Cortex of kidney (tissue), 1 donor: ENCODE measurements at places on chromosomes 3 and 15.

DNA sequence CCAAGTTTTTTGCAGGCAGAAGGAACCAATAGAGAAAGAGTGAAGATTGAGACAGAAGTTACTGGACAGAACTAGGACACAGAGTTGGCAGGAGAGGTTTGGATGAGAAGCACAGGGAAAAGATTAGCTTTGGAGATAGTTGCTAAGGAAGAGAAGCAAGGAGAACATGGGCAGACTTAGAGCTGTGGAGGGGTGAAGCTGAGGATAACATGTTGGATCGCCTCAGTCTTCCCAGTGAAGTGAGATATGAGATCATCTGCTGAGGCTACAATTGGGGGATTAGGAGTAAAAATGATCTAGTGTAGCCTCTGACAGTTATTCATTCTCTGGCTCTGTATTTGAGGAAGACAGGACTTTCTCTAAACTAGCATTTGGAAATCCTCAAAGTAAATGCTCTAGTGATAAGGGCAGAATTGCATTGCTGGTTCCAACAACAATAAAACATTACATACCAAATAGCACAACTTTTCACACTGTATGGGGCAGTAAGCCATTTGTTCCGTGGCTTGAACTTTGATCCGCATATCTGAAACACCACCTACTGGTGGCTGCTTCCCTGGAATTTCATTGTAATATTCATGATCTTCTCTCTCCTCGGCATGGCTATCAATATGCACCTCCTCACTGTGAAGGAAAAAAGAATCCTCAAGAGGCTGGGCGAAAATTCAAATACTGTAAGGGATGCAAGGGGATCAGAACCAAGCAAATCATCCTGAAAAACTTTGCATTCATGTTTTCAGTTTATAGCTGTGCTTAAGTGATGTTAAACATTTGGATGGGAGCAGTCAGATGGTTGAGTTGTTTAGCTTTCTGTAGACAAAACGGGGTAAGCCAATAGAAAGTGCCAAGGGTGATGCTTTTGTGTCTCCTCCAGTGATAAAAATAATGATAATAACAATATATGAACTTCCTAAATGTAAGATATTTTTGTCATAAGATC lies 22.2 kb upstream of the EID1 start:
- no peak for DNase-seq

DNA sequence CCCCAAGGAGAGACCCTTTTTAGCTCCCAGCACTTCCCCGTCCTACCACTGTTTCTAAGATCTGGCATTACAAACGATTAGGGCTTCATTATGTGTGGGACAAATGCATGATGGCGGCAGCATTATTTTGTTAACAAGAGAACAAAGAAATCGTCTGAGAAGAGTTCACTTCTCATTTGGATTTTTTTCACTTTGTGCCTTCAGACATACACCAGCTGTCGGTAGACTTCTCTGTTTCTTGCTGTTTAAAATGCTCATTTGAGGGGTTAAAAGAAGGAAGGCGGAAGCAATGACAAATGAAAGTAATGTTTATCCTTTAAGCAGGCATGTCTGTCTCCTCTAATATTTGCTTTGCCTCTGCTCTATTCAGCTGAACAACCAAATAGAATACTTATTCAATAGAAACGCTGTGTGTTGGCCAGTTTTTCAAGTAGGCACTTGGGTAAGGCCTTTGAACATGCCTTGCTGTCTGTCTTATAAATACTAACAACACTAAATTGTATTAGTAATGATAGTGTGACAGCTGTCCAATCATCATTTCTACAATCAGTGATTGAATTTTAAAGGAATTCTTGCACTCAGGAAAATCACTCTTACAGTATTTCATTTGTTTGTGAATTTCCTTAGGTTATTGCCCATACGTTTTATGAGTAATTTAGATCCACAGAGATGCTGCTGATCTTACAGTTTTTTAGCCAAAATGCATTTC lies 382.4 kb downstream of the IL5RA start:
- no peak for DNase-seq

DNA sequence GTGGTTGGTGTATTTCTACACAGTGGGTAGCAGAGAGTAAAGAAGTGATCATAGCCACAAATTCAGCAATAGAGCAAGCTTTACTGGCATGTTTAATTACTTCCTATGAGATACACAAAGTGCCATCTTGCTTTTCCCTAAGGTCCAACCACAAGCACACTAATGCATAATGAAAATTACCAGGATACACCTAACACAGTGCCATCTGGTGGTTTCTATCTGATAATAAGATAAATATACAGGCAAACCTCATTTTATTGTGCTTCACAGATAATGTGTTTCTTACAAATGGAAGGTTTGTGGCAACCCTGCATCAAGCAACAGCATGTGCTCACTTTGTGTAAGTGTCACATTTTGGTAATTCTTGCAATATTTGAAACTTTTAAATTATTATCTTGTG lies 223.0 kb downstream of the NSUN3 start:
- DNase-seq, result no peak

GRCh38 chr3:160099834-160100233 lies 111.2 kb downstream of the IL12A start:
- DNase-seq, result no peak

DNA sequence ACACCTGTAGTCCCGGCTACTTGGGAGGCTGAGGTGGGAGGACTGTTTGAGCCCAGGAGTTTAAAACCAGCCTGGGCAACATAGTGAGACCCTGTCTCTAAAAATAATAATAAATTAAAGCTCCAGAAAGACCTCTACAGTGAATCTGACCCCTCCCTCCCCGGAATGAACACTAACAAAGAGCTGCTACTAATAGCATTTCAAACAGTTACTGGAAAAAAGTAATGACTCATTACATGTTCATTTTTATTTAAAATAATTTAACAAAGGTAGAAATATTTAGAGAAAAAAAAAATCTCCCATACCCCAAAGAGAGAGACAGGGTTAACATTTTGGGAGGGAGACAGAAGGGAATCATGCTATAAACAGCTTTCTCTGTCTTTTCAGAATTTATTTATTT lies 2.2 kb upstream of the UBA3 start:
- no peak for DNase-seq

DNA sequence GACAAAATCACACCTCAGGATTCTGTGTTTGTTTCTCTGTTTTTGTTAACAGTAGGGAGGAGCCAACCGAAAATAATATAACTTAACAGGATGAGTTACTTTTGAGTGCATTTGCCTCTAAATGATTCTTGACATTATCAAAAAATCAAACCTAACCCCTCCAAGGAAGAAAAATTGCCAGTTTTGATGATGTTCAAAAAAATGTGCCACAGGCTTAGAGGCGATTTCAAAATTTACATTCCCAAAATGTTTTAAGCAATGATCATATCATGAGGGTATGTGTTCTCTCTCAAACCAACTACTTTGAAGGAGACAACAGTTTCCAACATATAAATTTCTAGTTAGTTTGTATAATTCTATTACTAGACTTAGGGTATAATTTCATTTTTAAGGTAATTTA lies 6.7 kb downstream of the VGLL3 start:
- DNase-seq, result no peak

DNA sequence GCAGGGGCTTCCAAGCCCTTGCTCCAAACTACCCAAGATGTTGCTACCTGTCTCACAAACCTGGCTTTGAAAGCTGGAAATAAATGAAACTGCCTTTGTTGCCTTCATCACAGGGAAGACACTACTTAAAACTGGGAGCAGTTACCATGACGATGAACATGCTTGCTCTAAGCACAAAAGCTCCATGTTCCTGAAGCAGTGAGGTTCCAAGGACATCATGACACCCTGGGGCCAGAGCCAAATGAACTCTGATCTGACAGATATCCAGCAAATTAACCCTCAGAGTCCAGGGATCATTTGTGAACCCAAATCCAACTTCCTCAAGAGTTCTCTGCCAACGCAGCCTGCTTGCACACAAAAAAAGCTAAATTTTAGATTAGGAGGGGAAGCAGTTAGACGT lies 10.7 kb downstream of the TRAIP start:
- DNase-seq, result no peak

DNA sequence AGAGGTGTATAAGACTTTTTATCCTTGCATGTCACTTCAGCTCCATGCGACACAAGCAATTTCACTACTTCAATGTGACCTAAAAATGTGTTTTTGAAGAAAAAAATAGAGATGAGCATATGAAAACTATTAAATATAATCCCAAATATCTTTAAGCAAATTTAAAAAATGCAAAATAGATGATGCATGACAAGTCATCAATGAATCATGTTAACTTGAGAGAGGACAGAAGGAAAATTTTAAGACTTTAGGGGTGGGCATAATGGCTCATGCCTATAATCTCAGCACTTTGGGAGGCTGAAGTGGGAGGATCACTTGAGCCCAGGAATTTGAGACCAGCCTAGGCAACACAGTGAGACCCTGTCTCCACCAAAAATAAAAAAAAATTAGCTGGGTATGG lies 73.3 kb downstream of the ANKRD28 start:
- no peak for DNase-seq

- no peak for DNase-seq
These were observed 52.3 kb upstream of the KPNA4 start for GRCh38 chr3:160617636-160618035.

DNA sequence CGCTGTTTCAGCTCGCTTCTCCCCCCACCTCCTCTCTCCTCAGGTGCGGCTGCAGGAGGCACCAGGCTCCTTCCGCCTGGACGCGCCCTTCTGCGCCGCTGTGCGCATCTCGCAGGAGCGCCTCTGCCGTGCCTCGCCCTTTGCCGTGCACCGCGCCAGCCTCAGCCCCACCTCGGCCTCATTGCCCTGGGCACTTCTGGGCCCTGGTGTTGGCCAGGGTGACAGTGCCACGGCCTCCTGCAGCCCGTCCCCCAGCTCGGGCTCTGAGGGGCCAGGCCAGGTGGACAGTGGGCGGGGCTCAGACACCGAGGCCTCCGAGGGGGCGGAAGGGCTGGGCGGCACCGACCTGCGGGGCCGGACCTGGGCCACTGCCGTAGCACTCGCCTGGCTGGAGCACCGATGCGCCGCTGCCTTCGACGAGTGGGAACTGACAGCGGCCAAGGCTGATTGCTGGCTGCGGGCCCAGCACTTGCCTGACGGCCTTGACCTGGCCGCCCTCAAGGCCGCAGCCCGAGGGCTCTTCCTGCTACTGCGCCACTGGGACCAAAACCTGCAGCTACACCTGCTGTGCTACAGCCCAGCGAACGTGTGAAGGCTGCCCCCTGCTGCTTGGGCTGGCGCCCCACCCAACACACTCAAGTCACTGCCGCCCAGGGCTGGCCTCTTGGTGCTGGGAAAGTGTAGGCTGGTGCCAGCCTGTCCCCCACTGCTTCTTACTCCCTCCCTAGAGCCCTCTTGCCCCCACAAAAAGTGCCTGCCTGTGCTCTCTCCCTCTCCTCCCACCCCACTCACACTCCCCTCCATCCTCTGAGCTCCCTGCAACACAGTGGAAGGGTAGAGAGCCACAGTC lies 7.1 kb downstream of the ALG3 start:
- no peak for DNase-seq

GRCh38 chr3:33186524-33187367 lies 31.9 kb downstream of the SUSD5 start:
- DNase-seq, result no peak

DNA sequence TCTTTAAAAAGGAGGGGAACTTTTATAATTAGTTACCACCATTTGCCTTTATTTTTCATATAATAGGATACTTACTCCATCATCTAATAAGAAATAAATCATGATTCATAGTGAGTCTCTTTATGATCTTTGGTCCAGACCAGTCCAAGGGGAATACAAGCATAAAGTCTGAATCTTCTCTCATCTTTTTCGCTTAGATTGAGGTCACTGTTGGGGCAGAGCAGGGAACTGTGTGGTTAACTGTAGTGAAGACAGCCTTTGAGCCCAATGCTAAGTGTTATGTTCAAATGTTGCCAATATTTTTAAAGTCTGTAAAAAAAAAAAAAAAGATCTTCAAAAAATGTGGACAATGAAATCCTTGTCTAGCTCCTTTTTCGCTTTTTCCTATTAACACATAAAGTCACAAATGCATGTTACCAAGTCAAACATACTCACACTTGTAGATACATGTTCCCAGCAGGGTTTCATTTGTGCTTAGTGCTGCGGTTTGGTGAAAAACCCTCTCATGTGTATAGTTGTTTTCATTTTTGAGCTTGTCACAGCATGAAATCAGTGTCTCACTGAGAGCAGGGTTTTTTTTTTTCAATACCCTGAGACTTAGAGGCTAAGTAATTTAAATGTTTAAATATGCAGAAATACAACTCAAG lies 72.1 kb downstream of the EPHA3 start:
- DNase-seq, result no peak

GRCh38 chr15:96072821-96073220 lies 257.7 kb upstream of the NR2F2 start:
- no peak for DNase-seq

- DNase-seq, result no peak
These were observed 28.3 kb upstream of the MINDY4B start for GRCh38 chr3:150933473-150933995.

- no peak for DNase-seq
These were observed 169.9 kb downstream of the MECOM start for GRCh38 chr3:169493521-169494141.

- no peak for DNase-seq
These were observed 236.8 kb upstream of the UBE2E2 start for GRCh38 chr3:22966349-22966748.

DNA sequence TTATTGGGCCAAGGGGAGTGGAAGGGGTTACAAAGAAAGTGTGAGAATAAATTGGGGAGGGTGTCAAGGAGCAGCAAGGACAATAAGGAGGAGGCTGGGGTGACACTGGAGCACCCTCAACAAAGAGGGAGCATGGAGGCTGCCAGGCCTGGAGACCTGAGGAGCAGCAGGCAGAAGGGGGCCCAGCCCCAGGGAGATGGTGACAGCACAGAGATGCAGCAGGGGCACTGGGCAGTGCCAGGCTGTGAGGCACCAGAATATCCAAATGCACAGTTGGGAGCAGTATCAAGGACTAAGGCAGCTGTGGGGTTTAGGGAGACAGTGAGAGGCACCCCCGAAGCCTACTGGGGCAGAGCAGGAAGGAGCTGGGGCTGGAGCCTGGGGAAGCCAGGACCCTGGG lies 19.4 kb upstream of the ALAS1 start:
- DNase-seq, result no peak

GRCh38 chr3:188914552-188914951 lies 257.2 kb upstream of the TPRG1 start:
- no peak for DNase-seq

GRCh38 chr3:127299276-127299675 lies 11.4 kb upstream of the PRR20G start:
- DNase-seq, result no peak

DNA sequence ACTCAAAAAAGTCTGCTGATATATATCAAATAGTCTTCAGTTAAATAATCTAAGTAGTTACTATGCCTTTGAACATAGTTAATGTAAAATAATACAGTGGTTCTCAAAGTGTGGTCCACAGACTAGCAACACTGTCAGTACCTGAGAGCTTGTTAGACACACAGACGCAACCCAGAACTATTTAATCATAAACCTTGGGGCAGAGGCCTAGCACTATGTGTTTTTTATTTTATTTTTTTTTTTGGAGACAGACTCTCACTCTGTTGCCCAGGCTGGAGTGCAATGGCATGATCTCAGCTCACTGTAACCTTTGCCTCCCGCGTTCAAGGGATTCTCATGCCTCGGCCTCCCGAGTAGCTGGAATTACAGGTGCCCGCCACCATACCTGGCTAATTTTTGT lies 34.7 kb downstream of the GRAMD1C start:
- DNase-seq, result no peak

- DNase-seq, result no peak
These were observed 194.8 kb upstream of the DPH6 start for GRCh38 chr15:35740761-35741160.
